ENCODE measurements at places on chromosomes 2 and 18.

- no peak for DNase-seq
Measured at GRCh38 chr2:7026742-7027141, 109.5 kb downstream of the RNF144A start.

- no peak for DNase-seq
Measured at GRCh38 chr2:43191947-43192516, 34.4 kb downstream of the ZFP36L2 start.

DNA sequence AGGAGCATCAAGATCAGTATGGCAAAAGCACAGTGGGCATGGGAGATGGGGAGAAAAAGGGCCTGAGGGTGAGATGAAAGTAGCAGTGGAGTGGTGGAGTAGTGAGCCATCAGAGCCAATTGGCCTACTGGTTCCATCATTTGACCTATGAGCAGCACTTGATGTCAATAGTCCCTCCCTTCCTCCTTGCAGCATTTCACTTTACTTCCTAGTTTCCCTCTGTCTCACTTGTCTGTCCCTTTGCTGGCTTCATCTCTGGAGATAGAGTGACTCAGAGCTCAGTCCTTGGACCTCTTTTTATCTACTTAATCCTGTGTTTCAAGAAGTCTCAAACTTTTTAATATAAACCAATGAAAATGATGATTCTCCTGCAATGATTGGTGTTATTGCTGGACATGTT lies 32.1 kb downstream of the FBXO48 start:
- DNase-seq = no peak

DNA sequence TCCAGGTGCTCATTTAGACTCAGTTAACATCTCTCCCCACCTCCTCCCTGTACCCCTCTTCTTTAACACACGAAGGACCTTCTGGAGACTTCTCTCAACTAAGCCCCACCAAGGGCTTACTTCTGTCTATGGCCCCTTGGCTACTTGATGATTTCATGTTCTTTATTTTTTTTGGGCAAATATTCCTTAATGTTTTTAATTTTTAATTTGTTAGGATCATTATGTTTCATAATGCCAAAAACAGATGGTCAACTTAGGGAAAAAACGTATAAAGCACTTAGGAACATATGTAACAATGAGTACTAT lies 25.9 kb downstream of the IL37 start:
- DNase-seq = no peak

DNA sequence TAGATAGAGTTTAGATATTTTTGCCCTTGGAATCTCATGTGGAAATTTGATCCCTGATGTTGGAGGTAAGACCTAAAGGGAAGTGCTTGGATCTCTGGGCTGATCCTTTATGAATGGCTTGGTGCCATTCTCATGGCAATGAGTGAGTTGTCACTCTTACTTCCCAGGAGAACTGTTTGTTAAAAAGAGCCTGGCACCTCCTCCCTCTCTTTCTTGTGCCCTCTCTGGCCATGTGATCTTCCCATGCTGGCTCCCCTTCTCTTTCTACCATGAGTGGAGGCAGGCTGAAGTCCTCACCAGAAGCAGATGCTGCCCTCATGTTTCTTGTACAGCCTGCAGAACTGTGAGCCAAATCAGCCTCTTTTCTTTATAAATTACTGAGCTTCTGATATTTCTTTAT lies 276.9 kb downstream of the ZNF804A start:
- no peak for DNase-seq

- DNase-seq = no peak
Measured at GRCh38 chr2:69618362-69618761, 25.2 kb downstream of the AAK1 start.

- peak; percentile 7 for DNase-seq
Measured at GRCh38 chr2:170434900-170435621, 257.1 kb downstream of the MYO3B start.

GRCh38 chr2:64842030-64842429 lies 147.2 kb upstream of the SLC1A4 start:
- no peak for DNase-seq

- DNase-seq = peak; percentile 43
Measured at GRCh38 chr2:239991689-239992314, 33.3 kb downstream of the NDUFA10 start.

DNA sequence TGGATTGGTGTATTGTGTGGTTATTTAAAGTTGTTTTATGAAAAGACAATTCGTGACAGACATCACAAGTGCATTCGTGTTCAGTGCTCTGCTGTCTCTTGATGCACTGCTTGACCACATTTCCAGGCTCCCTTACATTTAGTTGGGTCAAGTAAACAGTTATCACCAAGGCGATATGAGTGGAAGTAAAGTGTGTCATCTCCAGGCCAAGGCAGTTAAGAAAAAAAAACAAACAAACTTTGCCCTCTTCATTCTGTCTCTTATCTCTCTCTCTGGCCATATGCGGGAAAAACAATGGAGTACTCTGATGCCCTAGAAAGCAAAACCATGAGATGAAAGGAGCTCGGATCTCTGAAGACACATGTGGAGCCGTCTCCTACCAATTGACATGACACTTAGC lies 131.1 kb downstream of the DSEL start:
- DNase-seq = no peak
